Activated naive CD8-positive, alpha-beta T cell treated with anti-CD3 and anti-CD28 coated beads for 36 hours (primary cell): ENCODE measurements at places on chromosomes 3 and 15. TPM values are rescaled to one million over a fixed set of nuclear protein-coding genes. Genes with fewer than 3 reads are reported as not detected.

MORC1 gene
- total RNA-seq: not detected

GOLGA6L7 gene
- total RNA-seq: not detected

LIPH gene
- total RNA-seq: not detected

TMEM45A gene
- total RNA-seq: 3.2 TPM

DNA sequence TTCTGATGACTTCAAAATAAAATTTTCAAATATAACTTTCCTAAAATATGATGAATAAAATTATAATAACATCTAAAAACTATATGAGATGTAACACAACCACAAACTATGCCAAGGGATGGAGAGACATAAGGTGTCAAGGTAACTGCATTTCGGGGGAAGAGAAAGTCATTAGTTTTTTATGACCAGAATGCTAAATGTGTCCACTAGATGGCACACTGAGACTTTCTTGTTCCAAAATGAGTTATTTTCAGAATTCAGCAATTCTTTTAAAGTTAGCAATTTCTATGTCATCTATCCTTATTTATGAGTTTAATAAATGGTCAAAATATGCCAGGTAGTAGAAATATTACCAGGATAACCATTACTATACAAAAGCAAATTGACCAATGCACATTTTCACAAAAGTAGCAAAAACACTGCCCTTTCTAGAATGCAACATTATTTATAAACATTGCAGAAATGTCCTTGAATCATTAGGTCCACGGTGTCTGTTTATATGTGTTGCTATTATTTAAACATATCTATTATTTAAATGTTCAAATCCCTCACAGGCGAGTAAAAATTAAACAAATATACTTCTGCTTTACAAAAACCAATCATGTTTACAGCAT lies 374.2 kb downstream of the PLCL2 start:
- H3K36me3 ChIP-seq: peaks cover 2% of the 10 kb centered on the region
- no peak overlapping the region for H3K4me3 ChIP-seq
- no peak for DNase-seq
- no peaks in the 10 kb centered on the region for H3K4me1 ChIP-seq
- no peak overlapping the region for H3K27ac ChIP-seq
- no peaks in the 10 kb centered on the region for H3K27me3 ChIP-seq

DNA sequence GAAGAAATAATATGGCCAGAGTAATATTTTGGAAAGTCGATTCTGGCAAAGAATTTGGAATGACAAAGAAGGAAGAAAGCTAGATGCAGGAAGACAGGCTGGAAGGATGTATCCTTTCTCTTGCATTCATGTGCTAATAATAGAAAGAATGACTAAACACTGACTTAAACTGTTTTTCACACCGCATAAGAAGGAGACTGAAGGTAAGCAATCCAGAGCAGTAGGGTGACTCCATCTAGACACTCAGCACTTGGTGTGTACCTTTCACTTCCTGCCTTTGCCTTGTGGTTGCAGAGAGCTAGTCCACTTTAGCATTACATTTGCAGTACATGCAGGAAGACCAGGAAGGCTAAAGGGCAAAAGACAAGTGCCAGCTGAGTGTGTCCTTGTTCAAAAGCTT lies 234.6 kb downstream of the RBMS3 start:
- no peaks in the 10 kb centered on the region for H3K4me1 ChIP-seq
- no peaks in the 10 kb centered on the region for H3K36me3 ChIP-seq
- DNase-seq: no peak
- no peak overlapping the region for H3K4me3 ChIP-seq

GRCh38 chr3:60979461-60980341 lies 271.6 kb downstream of the FHIT start:
- H3K27ac ChIP-seq: no peak overlapping the region
- no peaks in the 10 kb centered on the region for H3K27me3 ChIP-seq
- peaks cover 8% of the 10 kb centered on the region for H3K36me3 ChIP-seq
- DNase-seq: no peak
- H3K4me3 ChIP-seq: no peak overlapping the region

GRCh38 chr15:60464836-60465630 lies 13.9 kb downstream of the ICE2 start:
- H3K27ac ChIP-seq: no peak overlapping the region
- H3K4me1 ChIP-seq: peaks cover 6% of the 10 kb centered on the region
- H3K4me3 ChIP-seq: no peak overlapping the region
- peaks cover 13% of the 10 kb centered on the region for H3K36me3 ChIP-seq
- DNase-seq: no peak

- DNase-seq: no peak
- no peak overlapping the region for H3K27ac ChIP-seq
- H3K27me3 ChIP-seq: peaks cover 13% of the 10 kb centered on the region
Measured at GRCh38 chr3:75303741-75304140, 360.4 kb upstream of the FRG2C start.

DNA sequence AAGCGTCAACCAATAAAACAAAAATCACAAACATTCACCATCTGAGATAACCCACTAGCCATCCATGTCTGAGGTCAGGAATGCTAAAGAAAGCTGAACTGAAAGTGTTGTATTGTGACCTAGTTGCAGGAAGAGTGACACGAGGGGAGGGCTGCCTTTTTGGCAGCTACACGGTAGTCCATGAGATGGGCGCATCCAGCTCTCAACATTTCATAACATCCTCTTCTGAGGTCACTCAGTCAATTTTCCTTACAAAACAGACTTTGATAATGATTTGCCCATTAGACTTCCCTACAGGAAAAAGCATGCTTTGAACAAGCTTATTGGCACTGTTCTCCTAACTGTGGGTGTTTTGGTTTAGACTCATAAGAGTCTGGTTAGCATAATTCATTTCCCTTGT lies 15.4 kb upstream of the SHF start:
- no peak overlapping the region for H3K27ac ChIP-seq
- peaks cover 5% of the 10 kb centered on the region for H3K27me3 ChIP-seq
- H3K4me3 ChIP-seq: no peak overlapping the region
- H3K36me3 ChIP-seq: no peaks in the 10 kb centered on the region
- H3K4me1 ChIP-seq: peaks cover 14% of the 10 kb centered on the region
